ENCODE measurements at places on chromosomes 2 and 18. TPM values are rescaled to one million over a fixed set of nuclear protein-coding genes. Genes with fewer than 3 reads are reported as not detected.

Gene HOXD8
- not detected for total RNA-seq

Gene ANO7
- total RNA-seq, result 1.5 TPM

Gene POTEF
- total RNA-seq, result 8.4 TPM

Gene STEAP3
- 46.6 TPM for total RNA-seq

Gene SERPINB4
- total RNA-seq, result not detected

Gene XPO1
- 89.8 TPM for total RNA-seq

Gene SLC11A1
- total RNA-seq, result 0.10 TPM

Gene CD8B
- not detected for total RNA-seq

GRCh38 chr2:56531668-56532420, 348.1 kb downstream of the CCDC85A start:
- peaks cover 30% of the 10 kb centered on the region for H3K4me1 ChIP-seq
- H3K27me3 ChIP-seq, result peaks cover 5% of the 10 kb centered on the region
- no peak overlapping the region for H3K4me3 ChIP-seq
- no peak overlapping the region for H3K27ac ChIP-seq
- no peak for DNase-seq

DNA sequence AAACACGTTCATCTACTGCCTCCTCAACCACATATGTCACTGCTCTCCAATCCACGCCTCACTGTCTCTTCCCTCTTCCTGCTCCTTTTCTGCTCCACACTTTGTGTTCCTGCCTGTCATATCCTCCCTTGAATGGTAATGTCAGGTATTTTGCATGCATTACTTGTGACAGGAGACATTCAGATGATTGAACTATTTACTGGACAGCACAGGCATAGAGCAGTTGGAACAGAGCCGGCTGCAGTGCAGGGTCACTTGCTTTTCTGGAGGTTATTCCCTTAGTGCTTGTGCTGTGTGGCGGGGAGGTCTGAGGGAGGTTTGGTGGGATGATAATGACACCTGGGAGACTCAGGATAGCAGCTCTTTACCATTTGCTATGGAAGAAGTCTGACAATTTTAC, 93.8 kb downstream of the LTBP1 start:
- peaks cover 3% of the 10 kb centered on the region for H3K4me1 ChIP-seq
- peaks cover 3% of the 10 kb centered on the region for H3K36me3 ChIP-seq
- no peaks in the 10 kb centered on the region for H3K27me3 ChIP-seq
- DNase-seq, result no peak
- no peak overlapping the region for H3K27ac ChIP-seq
- no peak overlapping the region for H3K4me3 ChIP-seq

DNA sequence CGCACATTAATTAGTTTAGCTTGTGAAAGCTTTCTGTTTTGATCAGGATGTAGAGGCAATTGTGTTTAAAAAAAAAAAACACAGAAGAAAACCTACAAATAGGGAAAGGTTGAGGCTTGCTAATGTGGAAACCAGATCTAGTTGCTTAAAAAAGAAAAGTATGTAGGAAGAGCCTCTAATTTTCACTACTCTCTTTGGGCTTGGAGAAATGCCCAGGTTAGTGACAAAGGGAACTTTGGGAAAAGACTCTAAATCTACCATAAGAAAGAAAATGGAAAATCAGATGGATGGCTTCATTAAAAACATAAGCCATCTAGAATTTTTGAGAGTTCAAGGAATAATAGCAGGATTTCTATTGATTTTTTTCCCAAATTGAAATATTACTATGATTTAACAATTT, 47.3 kb upstream of the SLC38A11 start:
- no peak for DNase-seq
- no peak overlapping the region for H3K27ac ChIP-seq
- no peak overlapping the region for H3K4me3 ChIP-seq
- peaks cover 17% of the 10 kb centered on the region for H3K4me1 ChIP-seq
- H3K36me3 ChIP-seq, result peaks cover 1% of the 10 kb centered on the region

DNA sequence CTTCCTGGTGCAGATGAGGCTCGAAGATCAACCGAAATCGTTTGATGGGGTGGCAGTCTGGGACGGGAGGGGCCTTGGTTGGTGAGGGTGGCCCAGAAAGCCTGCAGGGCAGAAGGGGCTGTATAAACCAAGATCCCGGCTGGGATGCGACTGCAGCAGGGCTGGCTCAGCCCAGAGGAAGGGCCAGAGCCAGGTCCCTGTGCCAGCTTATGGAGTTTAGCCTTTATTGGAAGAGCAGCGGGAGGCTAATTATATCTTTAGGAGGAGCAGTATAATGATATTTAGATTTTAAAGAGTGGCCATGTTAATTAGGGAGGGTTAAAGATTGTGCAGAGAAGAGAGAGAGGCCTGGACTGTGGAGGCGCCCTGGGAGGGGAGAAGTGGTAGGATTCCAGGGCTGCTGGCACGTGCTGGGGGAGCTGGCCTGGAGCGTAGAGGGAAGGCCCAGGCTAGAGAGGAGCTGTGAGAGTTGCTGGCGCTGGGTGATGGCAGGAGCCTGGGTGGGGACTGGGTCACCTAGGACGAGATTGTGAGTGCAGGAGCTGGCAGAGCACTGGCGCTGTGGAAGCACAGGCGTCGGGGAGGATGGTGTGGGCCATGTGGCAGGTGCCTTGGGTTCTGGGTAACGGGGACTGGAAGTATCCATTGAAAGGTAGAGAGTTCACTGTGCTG, 25.1 kb downstream of the TRAF3IP1 start:
- no peak overlapping the region for H3K27ac ChIP-seq
- H3K4me1 ChIP-seq, result no peaks in the 10 kb centered on the region
- peaks cover 5% of the 10 kb centered on the region for H3K36me3 ChIP-seq
- no peak for DNase-seq
- H3K27me3 ChIP-seq, result no peaks in the 10 kb centered on the region

DNA sequence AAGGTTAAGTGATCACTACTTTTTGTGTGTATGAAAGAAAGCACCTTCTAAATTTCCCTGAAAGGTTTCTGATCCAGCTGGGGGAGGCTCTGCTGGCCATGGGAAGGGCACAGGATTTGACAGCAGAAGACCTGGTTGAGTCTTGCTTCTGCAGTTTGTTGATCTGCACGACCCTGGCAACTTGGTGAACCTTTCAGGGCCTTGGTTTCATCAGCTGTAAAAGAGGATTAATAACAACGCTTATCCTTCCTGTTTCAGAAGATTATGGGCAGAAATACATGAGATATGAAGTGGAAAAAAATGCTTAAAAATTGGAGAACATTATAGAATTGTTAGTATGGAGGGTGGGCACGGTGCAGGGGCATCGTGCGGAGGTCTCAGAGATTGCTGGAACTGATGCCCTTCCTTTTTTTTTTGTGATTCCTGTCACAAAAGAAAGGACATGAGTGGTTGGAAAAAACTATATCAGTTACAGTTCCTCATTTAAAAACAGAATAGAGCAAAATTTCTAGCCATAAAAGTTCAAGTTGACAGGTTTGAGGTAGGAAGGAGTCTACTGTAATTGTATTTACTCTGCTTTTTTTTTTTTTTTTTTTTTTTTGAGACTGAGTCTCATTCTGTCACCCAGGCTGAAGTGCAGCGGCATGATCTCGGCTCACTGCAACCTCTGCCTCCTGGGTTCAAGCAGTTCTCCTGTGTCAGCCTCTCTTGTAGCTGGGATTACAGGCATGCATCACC, 47.4 kb downstream of the MFSD6 start:
- no peaks in the 10 kb centered on the region for H3K27me3 ChIP-seq
- H3K4me1 ChIP-seq, result peaks cover 12% of the 10 kb centered on the region
- H3K27ac ChIP-seq, result no peak overlapping the region
- no peak for DNase-seq
- H3K36me3 ChIP-seq, result peaks cover 2% of the 10 kb centered on the region
- H3K4me3 ChIP-seq, result no peak overlapping the region

DNA sequence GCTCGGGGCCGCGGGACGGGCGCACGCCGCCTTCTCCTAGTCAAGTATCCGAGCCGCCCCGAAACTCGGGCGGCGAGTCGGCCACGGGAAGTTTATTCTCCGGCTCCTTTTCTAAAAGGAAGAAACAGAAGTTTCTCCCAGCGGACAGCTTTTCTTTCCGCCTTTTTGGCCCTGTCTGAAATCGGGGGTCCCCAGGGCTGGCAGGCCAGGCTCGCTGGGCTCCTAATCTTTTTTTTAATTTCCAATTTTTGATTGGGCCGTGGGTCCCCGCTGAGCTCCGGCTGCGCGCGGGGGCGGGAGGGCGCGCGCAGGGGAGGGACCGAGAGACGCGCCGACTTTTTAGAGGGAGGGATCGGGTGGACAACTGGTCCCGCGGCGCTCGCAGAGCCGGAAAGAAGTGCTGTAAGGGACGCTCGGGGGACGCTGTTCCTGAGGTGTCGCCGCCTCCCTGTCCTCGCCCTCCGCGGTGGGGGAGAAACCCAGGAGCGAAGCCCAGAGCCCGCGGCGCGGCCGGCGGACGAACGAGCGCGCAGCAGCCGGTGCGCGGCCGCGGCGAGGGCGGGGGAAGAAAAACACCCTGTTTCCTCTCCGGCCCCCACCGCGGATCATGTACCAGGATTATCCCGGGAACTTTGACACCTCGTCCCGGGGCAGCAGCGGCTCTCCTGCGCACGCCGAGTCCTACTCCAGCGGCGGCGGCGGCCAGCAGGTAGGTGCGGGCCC, 617 bp downstream of the FOSL2 start:
- H3K4me1 ChIP-seq, result peaks cover 22% of the 10 kb centered on the region
- peaks cover 7% of the 10 kb centered on the region for H3K36me3 ChIP-seq
- H3K4me3 ChIP-seq, result no peak overlapping the region
- no peak for DNase-seq
- no peaks in the 10 kb centered on the region for H3K27me3 ChIP-seq

GRCh38 chr2:143192106-143192505, 62.9 kb downstream of the ARHGAP15 start:
- H3K27ac ChIP-seq, result no peak overlapping the region
- H3K27me3 ChIP-seq, result peaks cover 27% of the 10 kb centered on the region
- no peaks in the 10 kb centered on the region for H3K36me3 ChIP-seq
- no peak for DNase-seq

GRCh38 chr2:233351423-233351822, 2.9 kb upstream of the DGKD start:
- no peak overlapping the region for H3K4me3 ChIP-seq
- H3K36me3 ChIP-seq, result no peaks in the 10 kb centered on the region
- no peak for DNase-seq
- peaks cover 55% of the 10 kb centered on the region for H3K4me1 ChIP-seq
- H3K27me3 ChIP-seq, result no peaks in the 10 kb centered on the region

- DNase-seq, result no peak
- H3K27me3 ChIP-seq, result peaks cover 4% of the 10 kb centered on the region
- no peaks in the 10 kb centered on the region for H3K36me3 ChIP-seq
- H3K4me1 ChIP-seq, result no peaks in the 10 kb centered on the region
Observed at GRCh38 chr2:98412751-98413458, 31.8 kb upstream of the INPP4A start.

GRCh38 chr18:64100116-64100922, 48.6 kb downstream of the LINC00305 start:
- H3K4me1 ChIP-seq, result no peaks in the 10 kb centered on the region
- H3K27ac ChIP-seq, result no peak overlapping the region
- peaks cover 18% of the 10 kb centered on the region for H3K27me3 ChIP-seq
- H3K4me3 ChIP-seq, result no peak overlapping the region

DNA sequence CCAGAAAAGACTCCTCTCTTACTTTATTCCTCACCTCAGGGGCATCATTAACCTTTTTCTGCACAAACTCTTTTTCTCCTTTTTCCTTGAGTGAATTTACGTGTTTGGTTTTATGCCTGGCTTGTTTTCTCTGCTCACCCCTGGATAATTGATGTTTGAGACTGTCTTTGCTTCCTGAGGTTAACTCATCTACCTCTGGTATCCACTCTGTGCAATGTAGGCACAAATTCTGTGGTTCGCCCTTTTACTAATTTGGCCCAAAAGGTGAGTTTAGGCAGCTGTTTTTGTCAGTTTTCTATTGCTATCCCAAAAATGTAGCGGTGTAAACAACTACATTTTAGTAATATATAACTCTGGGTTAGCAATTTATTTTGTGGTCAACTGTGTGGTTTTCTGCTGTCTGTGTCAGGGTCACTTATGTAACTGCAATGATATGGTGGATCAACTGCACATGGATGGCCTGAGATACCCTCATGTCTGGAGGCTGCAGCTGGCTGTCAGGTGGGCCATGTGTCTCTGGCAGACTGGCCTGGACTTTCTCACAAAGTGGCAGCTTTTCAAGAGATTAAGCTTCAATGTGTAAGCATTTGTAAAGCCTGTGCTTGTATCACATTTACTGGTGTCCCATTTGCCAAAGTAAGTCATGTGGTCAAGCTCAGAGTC, 329.7 kb downstream of the FSIP2 start:
- no peaks in the 10 kb centered on the region for H3K4me1 ChIP-seq
- no peak overlapping the region for H3K27ac ChIP-seq
- DNase-seq, result no peak
- H3K27me3 ChIP-seq, result no peaks in the 10 kb centered on the region

DNA sequence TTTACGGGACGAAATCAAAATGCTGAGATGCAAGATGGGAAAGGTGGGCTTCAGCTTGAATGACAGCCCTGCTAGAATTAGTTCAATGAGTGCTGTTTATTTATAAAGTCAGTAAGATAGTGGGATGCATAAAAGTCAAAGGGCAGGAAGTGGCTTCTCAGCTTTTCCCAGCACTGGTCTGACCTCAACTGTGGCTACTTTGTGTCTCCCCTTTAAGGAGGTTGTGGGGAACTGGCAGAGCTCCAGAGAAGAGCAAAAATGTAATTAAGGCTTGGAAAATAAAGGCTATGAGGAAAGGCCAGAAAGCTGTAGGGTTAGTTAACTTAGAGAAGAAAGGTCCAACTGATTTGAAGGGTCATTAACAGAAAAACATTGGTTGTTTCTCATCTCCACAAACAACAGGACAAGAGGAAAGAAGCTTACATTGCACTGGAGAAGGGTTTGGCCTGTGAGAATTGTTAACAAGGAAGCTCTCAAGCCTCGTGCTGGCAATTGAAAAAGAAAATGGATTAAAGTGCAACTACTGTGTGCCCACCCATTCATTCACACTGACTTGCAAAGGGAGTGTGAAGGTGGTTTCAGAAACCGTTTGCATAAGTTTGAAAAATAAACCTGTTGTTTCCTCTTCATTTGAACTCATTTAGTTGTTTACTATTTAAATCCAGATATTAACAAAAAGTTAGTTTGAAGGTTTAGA, 68.8 kb upstream of the CD28 start:
- H3K27me3 ChIP-seq, result no peaks in the 10 kb centered on the region
- no peak overlapping the region for H3K27ac ChIP-seq
- no peak for DNase-seq

GRCh38 chr2:103960129-103960513, 893.8 kb upstream of the POU3F3 start:
- H3K27me3 ChIP-seq, result peaks cover 13% of the 10 kb centered on the region
- no peak overlapping the region for H3K27ac ChIP-seq
- H3K4me3 ChIP-seq, result no peak overlapping the region
- no peaks in the 10 kb centered on the region for H3K36me3 ChIP-seq
- no peaks in the 10 kb centered on the region for H3K4me1 ChIP-seq

GRCh38 chr2:227482638-227483340, 10.8 kb downstream of the AGFG1 start:
- H3K4me3 ChIP-seq, result no peak overlapping the region
- H3K27me3 ChIP-seq, result no peaks in the 10 kb centered on the region
- H3K27ac ChIP-seq, result no peak overlapping the region
- no peaks in the 10 kb centered on the region for H3K36me3 ChIP-seq
- peaks cover 35% of the 10 kb centered on the region for H3K4me1 ChIP-seq
